ENCODE measurements at places on chromosomes 4 and X. TPM values are rescaled to one million over a fixed set of nuclear protein-coding genes. Genes with fewer than 3 reads are reported as not detected.
A peak's percentile ranks its signal among the peaks of the same experiment; 100 is the strongest.

GRCh38 chr4:169246957-169247396, 23.8 kb downstream of the SH3RF1 start:
- H3K4me1 ChIP-seq: peaks cover 46% of the 10 kb centered on the region
- H3K36me3 ChIP-seq: no peaks in the 10 kb centered on the region
- no peak overlapping the region for H3K27ac ChIP-seq
- H3K4me3 ChIP-seq: no peak overlapping the region
- DNase-seq: no peak

DNA sequence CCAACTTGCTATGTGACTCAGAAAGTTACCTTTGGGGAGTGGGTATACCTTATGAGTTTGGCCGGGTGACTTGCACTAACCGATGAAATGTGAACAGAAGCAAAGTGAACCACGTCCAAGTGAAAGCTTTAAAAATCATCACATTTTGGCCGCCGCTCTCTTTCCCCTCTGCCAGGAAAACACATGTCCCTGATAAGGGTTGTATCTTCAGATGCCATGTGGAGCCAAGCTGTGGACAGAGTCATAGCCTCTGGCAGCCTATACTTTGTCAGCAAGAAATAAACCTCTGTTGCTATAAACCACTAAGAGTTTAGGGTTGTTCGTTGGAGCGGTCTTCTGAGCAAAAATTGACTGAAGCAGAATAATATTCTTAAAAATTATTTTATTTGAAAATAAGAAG, 92.3 kb downstream of the PRDM5 start:
- H3K4me3 ChIP-seq: no peak overlapping the region
- H3K4me1 ChIP-seq: peaks cover 15% of the 10 kb centered on the region
- H3K27me3 ChIP-seq: no peaks in the 10 kb centered on the region

DNA sequence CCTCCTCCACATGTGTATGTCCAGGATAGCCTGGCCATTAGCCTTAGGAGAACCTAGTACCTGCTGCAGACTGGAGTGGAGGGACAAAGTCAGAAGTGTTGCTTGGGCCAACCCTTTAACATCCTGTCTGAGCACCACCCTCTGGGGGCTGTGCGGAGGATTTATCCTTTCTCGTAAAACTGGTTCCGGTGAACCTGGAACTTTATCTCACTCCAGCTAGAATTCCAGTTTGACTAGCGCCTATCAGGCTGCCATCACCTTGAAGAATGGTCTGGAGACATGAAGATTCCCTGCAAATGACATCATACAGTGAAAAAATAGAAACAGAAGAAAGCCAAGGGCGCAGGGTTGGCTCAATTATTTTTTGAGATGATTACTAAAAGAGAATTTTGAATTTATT, 4.0 kb downstream of the TCEAL8 start:
- H3K36me3 ChIP-seq: no peaks in the 10 kb centered on the region
- H3K4me1 ChIP-seq: no peaks in the 10 kb centered on the region
- no peaks in the 10 kb centered on the region for H3K27me3 ChIP-seq
- DNase-seq: no peak
- no peak overlapping the region for H3K4me3 ChIP-seq

GRCh38 chr4:93303440-93303839, 525.1 kb upstream of the ATOH1 start:
- DNase-seq: no peak
- H3K4me1 ChIP-seq: no peaks in the 10 kb centered on the region
- H3K36me3 ChIP-seq: no peaks in the 10 kb centered on the region
- H3K27me3 ChIP-seq: no peaks in the 10 kb centered on the region
- H3K27ac ChIP-seq: no peak overlapping the region
- H3K4me3 ChIP-seq: no peak overlapping the region

GRCh38 chr4:94305466-94306225, 37.0 kb downstream of the HPGDS start:
- H3K27me3 ChIP-seq: no peaks in the 10 kb centered on the region
- H3K36me3 ChIP-seq: no peaks in the 10 kb centered on the region
- H3K4me1 ChIP-seq: no peaks in the 10 kb centered on the region
- no peak overlapping the region for H3K4me3 ChIP-seq
- no peak for DNase-seq

- no peak overlapping the region for H3K27ac ChIP-seq
- no peak overlapping the region for H3K4me3 ChIP-seq
- H3K36me3 ChIP-seq: no peaks in the 10 kb centered on the region
Observed at GRCh38 chrX:50495616-50496015, 25.0 kb upstream of the DGKK start.

- H3K36me3 ChIP-seq: no peaks in the 10 kb centered on the region
- DNase-seq: no peak
- no peaks in the 10 kb centered on the region for H3K27me3 ChIP-seq
- H3K4me3 ChIP-seq: no peak overlapping the region
- no peak overlapping the region for H3K27ac ChIP-seq
Observed at GRCh38 chr4:156663663-156664062, 307.9 kb downstream of the PDGFC start.

- DNase-seq: no peak
- no peaks in the 10 kb centered on the region for H3K27me3 ChIP-seq
- H3K4me3 ChIP-seq: no peak overlapping the region
Observed at GRCh38 chr4:2045518-2045951, 13.6 kb upstream of the NAT8L start.

DNA sequence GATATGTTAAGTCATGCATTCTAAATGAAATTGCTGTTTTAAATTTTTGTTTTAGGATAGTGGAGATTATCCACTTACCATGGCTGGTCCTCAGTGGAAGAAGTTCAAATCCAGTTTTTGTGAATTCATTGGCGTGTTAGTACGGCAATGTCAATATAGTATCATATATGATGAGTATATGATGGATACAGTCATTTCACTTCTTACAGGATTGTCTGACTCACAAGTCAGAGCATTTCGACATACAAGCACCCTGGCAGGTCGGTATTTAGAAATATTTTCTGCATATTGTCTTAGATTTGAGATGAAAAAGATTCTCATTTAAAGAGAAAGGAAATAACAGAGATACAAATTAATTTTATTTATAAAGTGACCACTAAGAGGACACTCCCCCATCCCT, 83.6 kb downstream of the STAG2 start:
- H3K36me3 ChIP-seq: no peaks in the 10 kb centered on the region
- H3K4me3 ChIP-seq: no peak overlapping the region
- no peaks in the 10 kb centered on the region for H3K4me1 ChIP-seq
- no peak overlapping the region for H3K27ac ChIP-seq

DNA sequence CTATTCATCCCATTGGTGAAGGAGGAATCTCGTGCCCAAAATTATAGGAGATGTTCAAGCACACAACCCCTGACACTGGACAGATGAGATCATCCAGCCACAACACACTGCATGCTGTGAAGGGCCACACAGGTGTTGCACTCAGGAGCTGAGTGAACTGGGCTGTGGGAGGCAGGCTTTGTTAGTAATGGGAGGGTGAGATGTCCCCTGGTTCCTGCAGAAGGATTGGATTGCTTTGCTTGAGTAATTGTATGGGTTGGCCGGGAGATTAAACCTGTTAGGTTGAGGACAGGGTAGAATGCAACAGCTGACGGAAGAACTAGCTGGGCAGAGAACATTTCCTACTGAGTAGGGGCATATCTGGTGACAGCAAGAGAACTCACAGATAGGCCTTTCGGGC, 152.2 kb downstream of the TACR3 start:
- no peak overlapping the region for H3K4me3 ChIP-seq
- no peak overlapping the region for H3K27ac ChIP-seq
- no peaks in the 10 kb centered on the region for H3K4me1 ChIP-seq
- no peak for DNase-seq
- H3K27me3 ChIP-seq: no peaks in the 10 kb centered on the region
- H3K36me3 ChIP-seq: no peaks in the 10 kb centered on the region

GRCh38 chr4:111873801-111874200, 271.5 kb upstream of the FAM241A start:
- no peak for DNase-seq
- no peaks in the 10 kb centered on the region for H3K27me3 ChIP-seq
- no peak overlapping the region for H3K27ac ChIP-seq
- H3K4me3 ChIP-seq: no peak overlapping the region

GRCh38 chr4:108702960-108703359, 52.6 kb downstream of the OSTC start:
- H3K4me1 ChIP-seq: no peaks in the 10 kb centered on the region
- H3K4me3 ChIP-seq: no peak overlapping the region
- H3K27me3 ChIP-seq: no peaks in the 10 kb centered on the region
- no peak overlapping the region for H3K27ac ChIP-seq
- no peaks in the 10 kb centered on the region for H3K36me3 ChIP-seq

- H3K27ac ChIP-seq: no peak overlapping the region
- no peak for DNase-seq
- no peaks in the 10 kb centered on the region for H3K36me3 ChIP-seq
- no peak overlapping the region for H3K4me3 ChIP-seq
Observed at GRCh38 chr4:153146031-153146430, 58.2 kb upstream of the TRIM2 start.

DNA sequence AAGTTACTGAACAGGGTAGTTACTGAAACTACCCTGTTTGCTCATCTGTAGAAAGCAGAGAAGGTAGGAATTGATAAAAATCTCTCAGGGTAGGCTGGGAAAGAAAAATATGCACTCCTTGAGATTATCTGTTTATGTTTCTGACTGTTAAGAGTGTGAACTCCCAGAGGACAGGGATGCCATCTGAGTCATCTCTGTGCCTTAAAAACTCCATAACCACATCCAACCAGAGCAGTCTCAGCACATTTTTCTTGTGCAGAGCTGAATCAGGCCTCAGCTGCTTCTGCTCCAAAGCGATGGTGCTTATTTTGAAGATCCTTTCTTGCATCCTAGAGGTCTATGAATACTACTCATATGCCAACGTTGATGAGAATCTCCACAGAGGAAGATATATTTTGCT, 9.9 kb downstream of the CENPVL3 start:
- H3K4me3 ChIP-seq: no peak overlapping the region
- H3K4me1 ChIP-seq: no peaks in the 10 kb centered on the region
- DNase-seq: no peak
- no peaks in the 10 kb centered on the region for H3K27me3 ChIP-seq
- no peaks in the 10 kb centered on the region for H3K36me3 ChIP-seq
- H3K27ac ChIP-seq: no peak overlapping the region

- no peak overlapping the region for H3K27ac ChIP-seq
- no peaks in the 10 kb centered on the region for H3K36me3 ChIP-seq
- peaks cover 21% of the 10 kb centered on the region for H3K4me1 ChIP-seq
- no peak for DNase-seq
- H3K27me3 ChIP-seq: peaks cover 14% of the 10 kb centered on the region
- peak overlapping the region; percentile 22 for H3K4me3 ChIP-seq
Observed at GRCh38 chrX:137565318-137565904, 516 bp upstream of the ZIC3 start.

DNA sequence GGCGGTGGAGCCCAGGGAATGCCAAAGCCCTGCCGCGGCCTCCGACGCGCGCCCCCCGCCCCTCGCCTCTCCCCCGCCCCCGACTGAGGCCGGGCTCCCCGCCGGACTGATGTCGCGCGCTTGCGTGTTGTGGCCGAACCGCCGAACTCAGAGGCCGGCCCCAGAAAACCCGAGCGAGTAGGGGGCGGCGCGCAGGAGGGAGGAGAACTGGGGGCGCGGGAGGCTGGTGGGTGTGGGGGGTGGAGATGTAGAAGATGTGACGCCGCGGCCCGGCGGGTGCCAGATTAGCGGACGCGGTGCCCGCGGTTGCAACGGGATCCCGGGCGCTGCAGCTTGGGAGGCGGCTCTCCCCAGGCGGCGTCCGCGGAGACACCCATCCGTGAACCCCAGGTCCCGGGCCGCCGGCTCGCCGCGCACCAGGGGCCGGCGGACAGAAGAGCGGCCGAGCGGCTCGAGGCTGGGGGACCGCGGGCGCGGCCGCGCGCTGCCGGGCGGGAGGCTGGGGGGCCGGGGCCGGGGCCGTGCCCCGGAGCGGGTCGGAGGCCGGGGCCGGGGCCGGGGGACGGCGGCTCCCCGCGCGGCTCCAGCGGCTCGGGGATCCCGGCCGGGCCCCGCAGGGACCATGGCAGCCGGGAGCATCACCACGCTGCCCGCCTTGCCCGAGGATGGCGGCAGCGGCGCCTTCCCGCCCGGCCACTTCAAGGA, at the start of gene FGF2:
Gene FGF2, plus strand, starts transcription at position 279 of the 705 bp plus-strand sequence. Its CDS starts 344 bp downstream, at position 623.
- no peak within 1 kb of the TSS for H3K27ac ChIP-seq
- no peaks in the 10 kb centered on the region for H3K36me3 ChIP-seq
- peak; percentile 22 for DNase-seq
- H3K4me3 ChIP-seq: peak within 1 kb of the TSS; percentile 56
- H3K27me3 ChIP-seq: peaks cover 20% of the 10 kb centered on the region
- H3K4me1 ChIP-seq: peaks cover 16% of the 10 kb centered on the region

GRCh38 chrX:150409486-150409885, 46.4 kb downstream of the MAMLD1 start:
- H3K27ac ChIP-seq: no peak overlapping the region
- H3K36me3 ChIP-seq: no peaks in the 10 kb centered on the region
- no peak overlapping the region for H3K4me3 ChIP-seq
- no peaks in the 10 kb centered on the region for H3K4me1 ChIP-seq

- H3K36me3 ChIP-seq: no peaks in the 10 kb centered on the region
- DNase-seq: no peak
- no peaks in the 10 kb centered on the region for H3K4me1 ChIP-seq
- H3K27ac ChIP-seq: no peak overlapping the region
- no peak overlapping the region for H3K4me3 ChIP-seq
Observed at GRCh38 chrX:37796310-37796709, 16.5 kb downstream of the CYBB start.

PARM1 gene
- 21.0 TPM for total RNA-seq

CYTL1 gene
- total RNA-seq: not detected

BGN gene
- total RNA-seq: 34.0 TPM

CXCL3 gene
- 1.6 TPM for total RNA-seq

HAUS3 gene
- 11.9 TPM for total RNA-seq

SRPX gene
- total RNA-seq: 42.5 TPM

CORIN gene
- total RNA-seq: 0.33 TPM

Data from body of pancreas (tissue), 4 donors.